ENCODE measurements at places on chromosomes 4 and X. TPM values are rescaled to one million over a fixed set of nuclear protein-coding genes. Genes with fewer than 3 reads are reported as not detected.

DNA sequence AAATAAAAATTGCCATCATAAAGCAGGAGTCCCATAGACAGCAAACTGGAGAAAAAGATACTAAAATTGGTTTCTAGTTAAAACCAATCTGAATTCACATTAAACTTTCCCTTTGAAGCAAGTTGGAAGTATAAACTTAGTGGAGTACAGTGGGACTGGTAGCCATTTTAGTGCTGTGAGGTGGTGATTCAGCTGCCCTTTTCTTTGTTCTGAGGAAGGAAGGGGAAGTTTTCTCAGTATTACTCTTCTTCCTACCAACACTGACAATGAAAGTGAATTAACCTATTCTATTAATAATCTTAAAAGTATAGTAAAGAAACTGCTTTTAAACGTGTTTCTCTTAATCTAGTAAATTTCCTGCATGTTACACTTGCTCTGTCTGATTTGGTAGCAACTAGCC is 36.7 kb downstream of the SLC9A6 start:
- DNase-seq, result no peak

GRCh38 chrX:110315551-110315950 is 2.3 kb downstream of the AMMECR1 start:
- DNase-seq, result no peak

GRCh38 chr4:77190053-77190452 is 33.0 kb downstream of the CCNG2 start:
- DNase-seq, result no peak

- no peak for DNase-seq
Observed at GRCh38 chr4:179927473-179927872, 2315.7 kb upstream of the TENM3 start.

- no peak for DNase-seq
Observed at GRCh38 chr4:60805500-60806313, 394.4 kb upstream of the ADGRL3 start.

Gene DNAAF6
- not detected for polyA plus RNA-seq

Gene VCX3A
- polyA plus RNA-seq, result not detected

All from left renal pelvis (tissue), 4 donors.